ENCODE measurements at places on chromosomes 16 and 17.

GRCh38 chr17:57097832-57098421 is 12.9 kb downstream of the AKAP1 start:
- DNase-seq, result no peak

DNA sequence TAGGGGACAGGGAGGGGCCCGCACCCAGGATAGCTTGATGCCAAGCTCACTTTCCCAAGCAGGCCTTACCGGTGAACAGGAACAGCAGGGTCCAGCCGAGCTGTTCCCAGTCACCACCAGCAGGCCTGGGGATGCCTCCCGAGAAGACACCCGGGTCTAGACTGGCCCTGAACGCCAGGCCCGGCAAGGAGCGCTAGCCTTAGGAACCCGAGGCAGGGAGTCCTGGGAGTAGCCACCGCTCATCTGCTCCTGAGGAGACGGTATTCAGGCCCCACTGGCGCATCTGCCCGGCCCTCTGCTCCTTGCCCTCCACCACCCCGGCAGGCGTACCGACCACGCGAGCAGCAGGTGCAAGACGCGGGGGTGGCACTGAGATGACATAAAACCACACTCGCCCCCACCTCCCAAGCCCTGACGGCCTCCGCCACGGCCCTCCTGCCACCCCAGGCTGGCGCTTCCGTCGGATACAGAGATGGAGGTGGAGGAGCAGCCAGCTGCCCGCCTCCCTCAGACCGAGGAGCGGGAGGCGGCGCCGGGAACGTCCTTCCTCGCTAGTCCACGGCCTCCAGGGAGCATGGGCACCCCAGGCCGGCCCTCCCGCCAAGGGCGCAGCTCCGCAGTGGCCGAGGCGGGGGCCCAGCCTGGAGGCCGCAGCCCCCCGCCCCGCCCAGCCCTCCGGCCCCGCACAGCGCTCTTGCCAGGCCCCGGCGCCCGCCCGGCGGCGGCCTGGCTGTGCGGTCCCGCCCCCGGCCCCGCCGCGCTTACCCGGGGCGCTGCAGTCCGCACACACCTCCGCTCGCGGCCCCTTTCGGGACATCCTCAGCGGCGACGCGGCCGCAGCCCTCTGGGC is 661 bp downstream of the GIT1 start:
- no peak for DNase-seq

DNA sequence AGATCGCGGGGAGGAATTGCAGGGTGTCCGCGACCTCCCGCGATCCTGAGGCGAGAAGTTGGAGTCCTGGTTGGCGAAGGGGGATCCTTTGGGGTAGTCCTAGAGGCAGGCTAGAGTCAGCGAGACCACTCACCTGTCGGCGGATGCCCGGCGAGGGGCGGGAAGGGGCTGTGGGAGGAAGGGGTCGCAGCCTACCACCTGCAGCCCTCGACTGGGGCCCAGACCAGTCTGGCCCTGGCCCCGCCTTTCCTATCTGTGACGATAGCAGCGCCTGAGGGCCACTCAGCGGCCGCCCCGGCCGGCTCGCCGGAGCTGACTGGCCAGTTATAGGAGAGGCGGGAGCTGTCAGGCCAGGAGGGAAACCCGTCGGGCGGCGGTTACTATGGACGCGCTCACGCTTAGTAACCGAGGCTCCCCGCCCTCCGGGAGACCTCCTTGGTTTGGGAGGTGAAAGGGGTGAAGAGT is at the start of gene TEKT3:
Gene TEKT3 (minus strand): TSS at position 213 of the 465 bp plus-strand sequence. CDS start 10,012 bp downstream, outside the sequence.
- peak; percentile 67 for DNase-seq

- DNase-seq, result no peak
Observed at GRCh38 chr17:79473111-79473875, 137.6 kb downstream of the RBFOX3 start.

GRCh38 chr16:67448580-67448979 is 17.7 kb downstream of the HSD11B2 start:
- DNase-seq, result no peak

DNA sequence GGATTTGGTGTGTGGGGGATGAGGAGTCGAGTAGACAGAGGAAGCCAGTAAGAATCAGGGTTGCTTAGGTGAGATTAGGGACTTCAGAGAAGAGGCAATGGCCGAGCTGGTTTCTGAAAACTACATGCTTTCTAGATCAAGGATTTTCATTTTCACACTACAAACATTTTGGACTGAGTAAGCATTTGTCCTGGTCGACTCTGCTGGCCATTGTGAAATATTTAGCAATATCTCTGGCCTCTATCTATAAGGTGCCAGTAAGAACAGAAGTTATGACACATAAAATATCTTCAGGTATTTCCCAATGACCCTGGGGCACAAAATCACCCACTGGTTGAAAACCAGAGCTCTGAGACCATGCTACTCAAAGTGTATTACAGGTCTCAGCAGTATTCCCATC is 1275.1 kb upstream of the CDH8 start:
- DNase-seq, result no peak

GRCh38 chr16:85557083-85557970 is 55.8 kb upstream of the GSE1 start:
- DNase-seq, result no peak

DNA sequence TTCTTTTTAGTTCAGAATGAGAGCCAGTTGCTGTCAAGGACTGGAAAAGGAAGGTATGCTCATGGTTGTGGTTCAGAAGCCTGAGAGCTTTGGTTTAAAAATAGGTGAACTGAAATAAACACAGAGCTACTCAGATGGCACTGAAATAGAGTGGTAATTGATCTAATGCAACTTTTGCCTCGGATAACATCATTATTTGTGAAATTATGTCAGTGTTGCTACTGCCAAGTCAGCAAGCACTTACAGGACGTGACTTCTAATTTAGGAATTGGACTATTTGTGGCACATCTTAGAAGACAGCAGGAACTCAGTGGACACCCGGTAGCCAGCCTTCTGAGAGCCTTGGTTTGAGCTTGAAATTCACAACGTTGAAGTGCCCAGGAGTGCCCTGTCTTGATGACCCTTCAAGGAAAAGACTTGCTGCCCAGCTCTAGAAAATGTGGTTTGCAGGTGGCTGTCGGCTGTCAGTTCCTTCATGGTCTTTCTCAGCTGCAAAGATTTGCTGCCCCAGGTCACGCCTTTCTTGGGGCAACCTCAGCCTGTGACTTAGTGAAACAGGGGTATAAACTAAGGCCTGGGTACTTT is 42.0 kb upstream of the XYLT1 start:
- peak; percentile 86 for DNase-seq

DNA sequence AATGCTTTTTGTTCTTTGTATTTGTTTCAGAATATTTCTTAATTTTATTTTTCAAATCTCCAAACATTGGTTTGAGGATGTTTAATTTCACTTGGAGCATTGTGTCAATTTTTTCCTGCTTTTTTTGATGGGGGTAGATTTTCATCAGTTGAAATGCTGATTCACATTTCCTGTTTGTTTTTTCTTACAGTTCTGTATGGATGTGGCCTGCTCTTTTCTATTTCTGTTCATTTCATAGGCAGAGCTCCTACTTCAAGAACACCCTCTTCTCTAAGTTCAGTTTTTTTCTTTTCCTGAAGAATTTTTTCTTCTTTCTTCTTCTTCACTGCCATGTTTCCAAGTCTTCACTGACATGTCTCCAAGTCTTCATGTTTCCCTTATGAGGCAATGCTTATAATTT is 8.8 kb downstream of the MBTD1 start:
- DNase-seq, result no peak

- no peak for DNase-seq
Observed at GRCh38 chr16:12903407-12904328, 2.3 kb downstream of the SHISA9 start.

- no peak for DNase-seq
Observed at GRCh38 chr16:85592700-85593493, 20.2 kb upstream of the GSE1 start.

GRCh38 chr16:79893445-79893844 is 292.9 kb upstream of the MAF start:
- DNase-seq, result no peak

DNA sequence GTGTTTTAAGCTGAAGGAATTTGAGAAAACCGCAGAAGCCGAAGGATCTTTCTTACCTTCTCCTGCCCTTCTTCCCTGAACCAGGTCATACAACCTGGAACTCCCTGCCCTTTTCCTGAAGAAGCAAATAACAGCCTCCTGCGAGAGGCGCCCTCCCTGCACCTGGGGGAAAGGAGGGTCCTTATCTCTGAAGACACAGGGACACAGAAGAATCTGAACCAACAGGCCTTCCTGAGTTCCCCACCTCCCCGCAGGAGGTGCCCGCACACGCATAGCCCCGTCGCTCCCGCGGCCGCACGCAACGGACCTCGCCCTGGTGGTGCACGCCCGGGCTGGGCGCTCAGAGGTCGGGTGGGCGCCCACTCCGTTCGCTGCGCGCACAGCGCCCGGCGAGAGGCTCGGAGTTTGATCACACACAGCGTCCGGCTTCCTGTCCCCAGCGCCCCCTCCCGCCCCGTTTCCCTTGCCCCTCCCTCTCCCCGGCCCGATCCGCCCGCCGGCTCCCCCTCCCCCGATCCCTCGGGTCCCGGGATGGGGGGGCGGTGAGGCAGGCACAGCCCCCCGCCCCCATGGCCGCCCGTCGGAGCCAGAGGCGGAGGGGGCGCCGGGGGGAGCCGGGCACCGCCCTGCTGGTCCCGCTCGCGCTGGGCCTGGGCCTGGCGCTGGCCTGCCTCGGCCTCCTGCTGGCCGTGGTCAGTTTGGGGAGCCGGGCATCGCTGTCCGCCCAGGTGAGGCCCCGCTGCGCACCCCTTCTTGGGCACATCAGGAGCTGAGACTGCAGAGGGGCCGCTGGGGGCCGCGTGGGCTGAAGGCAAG is at the start of gene TNFSF12:
Gene TNFSF12 (plus strand): TSS at position 474 of the 816 bp plus-strand sequence. CDS start 96 bp downstream, at position 570.
- peak; percentile 29 for DNase-seq

DNA sequence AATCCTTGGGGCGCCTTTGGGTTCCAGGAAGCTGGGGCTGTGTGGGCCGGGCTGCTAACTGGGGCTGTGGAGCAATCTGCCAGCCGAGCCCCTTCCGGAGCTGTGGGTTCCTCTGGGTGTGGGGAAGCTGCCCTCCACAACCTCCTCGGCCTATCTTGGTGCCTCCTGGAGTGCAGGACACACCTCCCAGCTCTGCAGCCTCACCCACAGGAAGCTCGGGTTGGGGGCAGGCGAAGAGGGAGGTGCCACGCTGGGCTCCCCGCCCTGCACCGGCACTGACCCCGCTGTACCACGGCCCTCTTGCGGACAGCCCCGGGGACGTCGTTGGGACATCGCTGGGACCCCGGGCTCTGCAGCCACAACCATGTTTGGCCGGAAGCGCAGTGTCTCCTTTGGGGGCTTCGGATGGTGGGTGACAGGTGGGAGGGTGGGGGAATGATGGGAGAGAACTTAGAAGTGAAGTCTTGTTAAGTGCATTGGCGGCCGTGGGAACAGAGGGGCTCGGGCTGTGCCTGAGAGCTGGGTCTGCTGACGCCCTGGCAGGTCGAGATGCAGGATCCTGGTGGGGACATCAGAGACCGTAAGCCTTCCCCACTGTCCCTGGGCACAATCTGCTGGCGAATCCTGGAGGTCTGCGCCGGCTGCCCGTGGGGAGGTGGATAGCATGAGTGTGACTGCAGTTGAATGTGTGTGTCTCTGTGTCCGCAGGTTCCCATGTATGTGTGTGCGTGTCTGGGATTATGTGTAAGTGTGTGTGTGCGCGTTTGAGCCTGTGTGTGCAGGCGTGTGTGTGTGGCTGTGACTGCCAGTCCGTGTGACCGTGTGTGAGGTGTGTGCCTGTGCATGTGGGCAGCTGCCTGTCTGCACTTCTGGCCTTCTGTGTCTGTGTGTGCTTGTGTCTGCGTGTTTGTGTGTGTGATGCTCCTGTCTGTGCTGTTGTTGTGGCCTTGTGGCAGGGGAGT is at the start of gene RAP1GAP2:
Gene RAP1GAP2 (plus strand): TSS at position 275 of the 962 bp plus-strand sequence. CDS start 90 bp downstream, at position 365.
- no peak for DNase-seq

GRCh38 chr17:54971147-54971546 is 2.6 kb downstream of the STXBP4 start:
- DNase-seq, result no peak

DNA sequence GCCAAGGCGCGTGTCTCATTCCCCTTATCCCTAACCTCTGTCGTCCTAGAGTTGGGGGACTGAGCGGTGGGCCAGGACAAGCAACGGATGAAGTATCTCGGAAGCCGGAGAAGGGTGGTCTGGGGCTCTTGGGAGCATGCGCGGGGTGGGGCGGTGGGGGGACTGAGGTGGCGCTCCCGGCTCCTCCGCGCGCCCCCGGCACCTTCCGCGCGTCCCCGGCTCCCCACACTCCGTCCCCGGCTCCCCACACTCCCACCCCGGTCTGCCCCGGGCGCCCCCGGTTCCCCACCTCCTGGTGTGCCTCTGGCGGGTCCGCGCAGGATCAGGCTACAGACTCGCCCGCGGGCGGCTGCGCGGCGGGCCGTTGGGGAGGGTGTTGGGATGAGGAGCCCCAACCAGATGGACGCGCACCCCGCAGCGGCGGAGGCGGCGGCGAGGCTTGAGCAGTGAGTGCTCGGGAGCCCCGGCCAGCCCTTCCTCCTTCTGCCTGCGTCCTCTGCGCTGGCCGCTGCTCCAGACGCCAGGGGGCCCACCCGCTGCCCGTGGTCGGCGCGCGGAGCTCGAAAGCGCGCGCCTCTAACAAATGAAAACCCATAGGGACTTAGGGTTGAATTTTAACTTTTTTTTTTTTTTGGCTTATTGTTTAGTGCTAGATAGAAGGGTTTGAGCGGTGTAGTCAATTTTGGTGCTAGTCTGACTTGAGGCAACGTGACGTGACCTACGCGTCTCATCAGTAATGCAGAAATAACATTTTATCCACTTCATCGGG is 5.6 kb upstream of the CRYM start:
- peak; percentile 44 for DNase-seq

DNA sequence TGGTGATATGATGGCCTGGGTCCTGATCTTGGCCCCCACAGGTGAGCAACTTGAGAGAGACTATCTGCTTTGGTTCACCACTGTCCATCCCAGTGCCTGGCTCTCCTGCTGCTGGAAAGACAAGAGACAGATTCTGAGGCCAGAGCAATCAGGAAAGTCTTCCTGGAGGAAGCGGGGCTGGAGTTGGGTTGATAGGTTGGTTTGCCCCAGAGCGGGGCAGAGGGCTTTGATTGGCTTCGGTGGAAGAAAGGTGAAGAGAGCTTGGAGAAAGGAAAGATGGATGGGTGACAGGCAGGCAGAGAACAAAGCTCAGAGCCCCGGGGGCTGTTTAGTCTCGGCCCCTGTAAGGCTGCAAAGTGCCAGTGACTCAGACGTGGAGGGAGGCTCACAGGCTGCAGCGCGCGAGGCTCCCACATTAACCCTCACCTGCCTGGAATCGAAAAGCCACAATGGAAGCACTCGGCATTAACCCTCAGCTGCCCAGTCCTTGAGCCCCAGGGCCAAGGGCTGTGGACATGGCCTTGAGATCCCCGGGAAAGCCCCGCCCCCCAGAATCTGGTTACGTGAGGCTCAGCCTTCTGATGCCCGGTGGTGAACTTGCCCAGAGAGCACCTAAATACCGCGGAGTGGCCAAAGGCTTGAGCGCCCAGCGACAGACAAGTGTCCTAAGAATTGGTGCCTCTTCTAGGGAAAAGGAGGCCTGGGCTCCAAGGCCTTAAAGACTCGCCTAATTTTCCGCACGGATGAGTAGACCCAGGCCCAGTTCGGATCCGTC is 996 bp upstream of the CPNE2 start:
- peak; percentile 37 for DNase-seq

- no peak for DNase-seq
Observed at GRCh38 chr16:31006589-31006988, 3.8 kb downstream of the STX1B start.

DNA sequence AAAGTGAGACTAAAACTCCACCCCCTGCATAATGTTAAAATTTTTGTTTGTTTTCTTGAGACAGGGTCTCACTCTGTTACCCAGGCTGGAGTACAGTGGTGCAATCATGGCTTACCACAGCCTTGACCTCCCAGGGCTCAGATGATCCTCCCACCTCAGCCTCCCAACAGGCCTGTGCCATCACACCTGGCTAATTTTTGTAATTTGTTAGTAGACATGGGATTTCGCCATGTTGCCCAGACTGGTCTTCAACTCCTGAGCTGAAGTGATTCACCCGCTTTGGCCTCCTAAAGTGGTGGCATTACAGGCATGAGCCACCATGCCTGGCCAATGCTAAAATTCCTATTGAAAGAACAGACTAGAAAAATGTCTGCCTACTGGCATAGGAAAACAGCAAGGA is 103.8 kb downstream of the TRIM37 start:
- DNase-seq, result peak; percentile 8

All from fibroblast of skin of abdomen (primary cell).